Stimulated activated CD8-positive, alpha-beta memory T cell treated with anti-CD3 and anti-CD28 coated beads, Interleukin-15, amount 100 ng/mL, for 48 hours (primary cell): ENCODE measurements at places on chromosomes 1 and 21.

- no peak for DNase-seq
Measured at GRCh38 chr1:241674805-241675384, 22.8 kb downstream of the WDR64 start.

DNA sequence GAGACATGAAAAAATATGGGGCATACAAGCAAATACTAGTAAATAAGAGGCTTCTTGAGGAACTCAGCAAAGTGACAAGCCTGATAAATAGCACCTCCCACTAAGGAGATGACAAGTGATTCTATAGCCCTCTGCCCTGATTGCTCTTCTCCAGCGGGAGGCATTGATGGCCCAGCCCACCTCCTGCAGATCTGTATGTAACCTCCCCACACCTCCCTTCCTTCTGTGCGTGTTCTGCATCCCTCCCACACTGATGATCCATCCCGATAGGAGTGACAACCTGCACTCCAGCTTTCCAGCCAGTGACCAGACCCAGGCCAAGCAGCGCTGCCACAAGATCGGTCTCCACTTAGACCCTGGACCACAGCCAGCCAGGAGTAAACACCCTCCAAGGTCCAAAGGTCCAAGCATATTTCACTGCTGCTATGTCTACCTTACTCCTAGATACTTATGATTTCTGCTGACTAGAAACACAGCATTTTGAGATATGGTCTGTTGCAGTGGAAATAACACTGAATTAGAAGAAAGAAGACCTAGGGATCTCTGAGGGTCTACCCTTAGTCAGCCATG, 176.1 kb downstream of the BRINP2 start:
- DNase-seq = no peak

DNA sequence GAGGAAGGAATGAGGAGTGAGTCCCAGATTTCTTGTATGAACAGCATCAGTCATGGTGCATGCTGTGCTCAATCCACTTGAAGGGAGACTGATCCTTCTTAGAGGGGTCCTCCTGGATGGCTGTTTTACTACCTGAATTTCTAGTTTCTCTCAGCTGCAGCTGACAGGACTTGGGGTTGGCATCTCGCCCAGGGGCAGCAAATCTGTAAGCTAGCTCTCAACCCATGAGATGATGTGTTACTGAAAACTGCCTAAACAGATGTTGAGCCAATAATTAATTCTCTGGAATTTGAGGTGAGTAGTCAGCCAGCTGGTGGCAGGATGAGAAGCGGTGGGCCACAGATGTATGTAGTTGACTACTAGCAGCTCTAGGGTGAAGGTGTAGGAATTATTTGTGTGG, 19.6 kb downstream of the BACH1 start:
- DNase-seq = no peak

DNA sequence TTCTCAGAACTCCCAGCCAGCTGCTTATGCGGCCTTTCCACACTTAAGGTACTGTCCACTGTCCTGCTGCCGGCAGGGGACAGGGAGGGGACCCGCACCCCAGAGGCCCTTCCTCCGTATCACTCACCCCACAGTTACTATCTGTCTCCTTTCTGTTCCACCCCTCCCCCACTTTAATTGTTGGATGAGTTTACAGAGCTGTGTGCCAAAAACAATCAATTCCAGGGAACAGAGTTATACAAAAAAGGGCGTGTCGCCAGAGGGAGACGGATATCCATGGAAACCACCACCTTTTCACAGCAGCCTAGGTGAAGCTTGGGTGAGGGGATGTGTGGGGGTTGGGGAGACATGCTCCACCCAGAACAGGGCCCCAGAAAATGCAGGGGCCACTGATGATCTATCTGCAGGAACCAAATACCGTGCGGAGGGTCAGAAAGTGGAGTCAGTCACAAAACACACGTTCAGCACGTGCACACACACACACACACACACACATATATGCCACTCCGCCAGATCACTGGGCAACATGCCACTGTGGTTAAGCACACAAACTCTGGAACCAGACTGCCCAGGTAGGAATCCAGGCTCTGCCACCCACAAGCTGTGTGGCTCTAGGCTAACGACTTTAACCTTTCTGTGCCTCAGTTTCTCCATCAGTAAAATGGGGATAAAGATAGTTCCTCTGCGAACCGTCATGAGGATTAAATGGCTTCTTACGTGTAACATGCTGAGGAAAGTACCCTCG, 30.5 kb downstream of the CASZ1 start:
- no peak for DNase-seq

DNA sequence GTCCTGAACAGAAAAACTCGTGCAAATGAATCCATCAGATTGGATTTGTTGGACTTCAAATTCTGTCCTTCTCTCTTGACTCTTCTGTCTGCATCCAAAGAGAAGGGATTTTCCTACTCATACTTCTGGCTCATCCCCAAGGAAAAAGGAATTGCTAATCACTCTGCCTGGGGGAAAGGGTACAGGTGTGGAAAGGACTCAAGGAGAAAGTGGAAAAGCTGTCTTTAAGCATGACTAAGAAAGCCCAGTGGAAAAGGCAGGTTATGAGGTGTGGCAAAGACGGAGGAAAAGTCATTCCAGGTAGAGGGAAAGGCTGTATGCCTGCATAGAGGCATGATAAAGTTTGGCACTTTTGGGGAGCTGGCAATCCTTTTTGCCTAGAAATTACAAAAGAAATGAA, 43.4 kb downstream of the PTGS2 start:
- no peak for DNase-seq

- no peak for DNase-seq
Measured at GRCh38 chr1:222843469-222844410, 28.9 kb downstream of the DISP1 start.

DNA sequence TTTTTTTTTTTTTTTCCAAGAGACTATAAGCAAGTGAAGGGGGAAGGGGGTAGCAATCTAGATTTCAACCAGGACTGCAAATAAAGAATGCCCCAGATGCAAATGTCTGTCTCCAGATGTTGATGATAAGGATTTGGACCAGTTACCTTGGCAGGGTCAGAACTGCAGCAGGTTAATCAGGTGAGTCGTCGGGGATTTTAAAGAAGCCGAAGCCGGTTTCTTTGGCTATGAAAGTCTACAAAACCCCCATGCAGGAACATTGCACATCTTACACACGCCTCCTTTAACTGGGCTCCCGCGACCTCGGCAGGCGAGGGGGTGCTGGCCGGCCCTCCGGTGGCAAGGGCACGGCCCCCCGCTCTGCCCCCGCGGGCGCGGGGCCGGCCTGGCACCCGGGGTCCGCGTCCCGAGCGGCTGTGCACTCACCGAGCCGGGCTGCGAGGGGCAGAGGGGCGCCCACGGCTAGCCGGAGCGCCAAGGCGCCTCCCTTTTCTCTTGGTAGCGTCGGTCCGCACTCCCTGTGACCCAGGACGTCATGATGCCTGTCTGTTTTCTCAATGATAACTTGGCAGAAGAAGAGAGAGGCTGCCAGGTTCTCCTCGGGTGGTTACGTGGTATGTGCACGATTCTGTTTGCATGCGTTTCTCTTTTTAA, 366.3 kb upstream of the ESRRG start:
- no peak for DNase-seq

- DNase-seq = no peak
Measured at GRCh38 chr1:204335085-204335484, 24.6 kb downstream of the PLEKHA6 start.

DNA sequence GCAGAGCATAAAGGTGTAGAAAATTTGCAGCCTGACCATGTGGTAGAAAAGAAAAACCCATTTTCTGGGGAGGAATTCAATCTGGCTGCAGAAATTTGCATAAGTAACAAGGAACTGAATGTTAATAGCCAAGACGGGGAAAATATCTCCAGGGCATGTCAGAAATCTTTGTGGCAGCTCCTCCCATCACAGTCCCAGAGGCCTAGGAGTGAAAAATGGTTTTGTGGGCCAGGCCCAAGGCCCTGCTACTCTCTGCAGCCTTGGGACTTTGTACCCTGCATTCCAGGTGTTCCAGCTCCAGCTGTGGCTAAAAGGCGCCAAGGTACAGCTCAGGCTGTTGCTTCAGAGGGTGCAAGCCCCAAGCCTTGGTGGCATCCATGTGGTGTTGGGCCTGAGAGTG, 152.9 kb downstream of the PATJ start:
- DNase-seq = no peak

DNA sequence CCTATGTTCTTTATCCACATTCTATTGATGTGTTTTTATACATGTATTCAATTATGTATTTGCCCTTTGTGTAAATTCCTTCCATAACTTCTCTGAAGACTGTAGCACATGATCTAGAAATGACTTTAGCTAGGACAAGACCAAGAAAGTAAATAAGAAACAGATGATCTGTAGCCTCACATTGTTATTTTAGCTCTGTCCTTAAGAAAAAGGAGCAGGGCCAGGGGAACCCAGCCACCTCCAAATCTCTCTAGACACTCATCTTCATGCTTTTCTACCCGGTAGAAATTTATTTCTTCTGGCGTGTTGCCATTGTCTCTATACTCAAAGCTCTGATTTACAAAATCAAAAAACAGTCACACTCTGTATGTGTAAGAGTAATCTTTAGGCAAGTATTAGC, 27.1 kb downstream of the CDC7 start:
- no peak for DNase-seq

GRCh38 chr1:11448373-11449099, 30.4 kb upstream of the DISP3 start:
- no peak for DNase-seq

- DNase-seq = no peak
Measured at GRCh38 chr1:165114022-165114888, 242.3 kb downstream of the LMX1A start.

- no peak for DNase-seq
Measured at GRCh38 chr1:227357927-227358302, 39.6 kb upstream of the CDC42BPA start.

GRCh38 chr1:210557426-210558077, 228.8 kb downstream of the HHAT start:
- DNase-seq = no peak

DNA sequence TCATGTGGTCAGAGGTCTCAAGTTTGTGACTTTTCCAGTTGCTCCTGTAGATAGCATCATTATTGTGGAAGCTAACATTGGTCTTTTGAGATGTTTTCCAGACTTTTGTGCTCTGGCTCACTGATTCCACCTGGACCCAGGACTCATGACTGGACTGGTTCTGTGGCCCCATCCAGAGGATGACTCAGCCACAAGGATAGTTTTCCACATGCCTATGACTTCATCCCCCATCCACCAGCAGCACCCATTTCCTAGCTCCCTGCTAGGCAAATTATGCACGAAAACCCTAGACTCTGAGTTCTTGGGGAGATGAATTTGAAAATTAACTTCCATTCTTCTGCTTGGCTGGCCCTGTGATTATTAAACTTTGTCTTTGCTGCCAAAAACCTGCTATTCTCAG, 949.3 kb downstream of the MRPL39 start:
- no peak for DNase-seq

GRCh38 chr21:17444828-17445227, 68.0 kb upstream of the CXADR start:
- DNase-seq = no peak

GRCh38 chr1:185939142-185939541, 205.0 kb downstream of the HMCN1 start:
- DNase-seq = no peak

DNA sequence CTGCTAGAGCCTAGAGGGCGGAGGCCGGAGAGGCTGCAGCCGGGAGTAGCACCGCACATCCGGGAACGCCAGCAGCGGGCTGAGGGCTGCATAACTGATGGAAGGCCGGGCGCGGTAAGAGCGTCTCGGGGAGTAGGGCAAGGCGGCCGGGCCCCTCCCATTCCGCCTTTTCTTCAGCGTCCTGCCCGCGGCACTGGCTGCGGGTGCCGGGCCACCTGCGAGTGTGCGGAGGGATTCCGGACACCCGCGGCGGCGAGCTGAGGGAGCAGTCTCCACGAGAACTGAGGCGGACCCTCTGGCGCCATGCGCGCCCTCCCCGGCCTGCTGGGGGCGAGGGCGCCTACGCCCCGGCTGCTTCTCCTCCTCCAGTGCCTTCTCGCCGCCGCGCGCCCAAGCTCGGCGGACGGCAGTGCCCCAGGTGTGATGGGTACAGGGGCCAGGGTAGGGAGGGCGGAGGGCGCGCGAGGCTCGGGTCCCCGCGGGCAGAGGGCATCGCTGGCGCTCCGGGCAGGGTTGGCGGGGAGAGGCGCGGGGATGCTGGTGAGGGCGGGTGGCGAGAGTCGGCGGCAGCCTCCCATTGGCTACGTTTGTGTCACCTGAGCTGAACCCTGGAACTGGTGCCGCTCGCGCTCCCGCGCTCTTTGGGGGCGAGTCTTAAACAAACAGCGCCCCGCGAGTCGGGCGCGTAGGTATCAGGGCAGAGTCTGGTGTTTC, 334.4 kb downstream of the SRGAP2C start:
- DNase-seq = peak; percentile 87

GRCh38 chr1:237126180-237126579, 84.2 kb downstream of the RYR2 start:
- no peak for DNase-seq

DNA sequence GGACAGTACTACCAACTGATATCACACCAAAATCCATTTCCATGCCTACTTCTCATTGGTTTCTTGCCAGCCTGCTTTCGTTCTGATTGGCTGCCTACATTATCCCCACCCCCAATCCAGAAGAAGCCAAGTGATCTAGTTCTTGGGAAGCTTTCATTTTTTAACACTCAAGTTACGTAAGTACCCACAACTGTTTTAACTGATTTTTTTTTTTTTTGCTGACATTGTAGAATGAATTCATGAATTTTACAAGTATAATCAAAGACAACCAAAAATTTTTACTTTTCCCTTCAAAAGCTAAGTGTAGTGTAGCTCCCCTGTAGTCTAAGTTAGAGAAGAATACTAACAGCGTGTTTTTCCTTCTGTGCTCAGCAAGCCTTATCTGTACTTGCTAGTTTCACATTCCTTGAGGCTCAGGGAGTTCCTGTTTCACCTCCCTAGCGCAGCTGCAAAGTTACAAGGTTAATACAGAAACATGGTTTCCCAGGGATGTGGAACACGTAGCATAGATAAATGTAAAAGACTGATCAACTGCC, at the start of gene SLC9C2:
SLC9C2 (minus strand) TSS at position 17 of the 536 bp plus-strand sequence. CDS start 1,296 bp downstream, outside the sequence.
- no peak for DNase-seq

DNA sequence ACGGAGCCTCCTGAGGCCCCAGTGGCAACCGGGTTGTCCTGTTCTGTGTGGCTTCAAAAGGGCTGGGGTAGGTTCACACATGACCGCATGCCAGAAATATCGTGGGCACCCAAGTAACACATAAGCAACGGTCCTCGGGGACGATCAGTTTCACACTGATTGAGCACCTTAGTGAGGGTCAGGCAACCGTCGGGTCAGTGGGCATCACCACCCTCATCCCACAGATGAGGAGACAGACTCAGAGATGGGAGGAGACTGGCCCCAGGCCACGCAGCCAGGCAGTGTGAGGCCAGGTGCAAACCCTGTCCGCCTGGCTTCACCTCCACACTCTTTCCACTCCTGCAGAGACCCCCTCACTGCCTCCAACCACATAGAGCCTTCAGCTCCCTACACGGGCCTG, 309.8 kb downstream of the MATN1 start:
- no peak for DNase-seq

DNA sequence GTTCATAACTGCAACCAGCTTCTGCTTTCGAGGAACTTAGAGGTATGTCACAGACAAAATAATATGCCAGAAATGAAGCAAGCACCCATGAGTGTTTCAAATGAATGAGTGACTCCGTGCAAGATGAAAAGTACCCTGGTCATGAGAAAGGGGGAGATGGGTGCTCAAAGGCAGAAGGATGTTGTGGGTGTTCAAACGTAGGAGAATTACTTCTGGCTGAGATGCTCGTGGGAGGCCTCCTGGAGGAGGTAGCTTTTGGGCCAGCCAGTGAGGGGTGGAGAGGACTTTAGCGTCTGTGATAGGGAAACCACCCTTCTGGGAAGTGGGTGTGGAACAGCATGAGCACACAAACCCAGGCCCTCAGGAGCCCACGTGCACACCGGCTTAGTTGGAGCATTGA, 113.8 kb downstream of the SYF2 start:
- DNase-seq = no peak

- no peak for DNase-seq
Measured at GRCh38 chr21:29583424-29583924, 284.8 kb downstream of the BACH1 start.

- no peak for DNase-seq
Measured at GRCh38 chr1:88134983-88135921, 548.8 kb upstream of the PKN2 start.
